ENCODE measurements at places on chromosomes 3 and 15.

GRCh38 chr15:100958326-100959065 lies 39.3 kb downstream of the LRRK1 start:
- H3K27me3 ChIP-seq, result no peaks in the 10 kb centered on the region
- H3K27ac ChIP-seq, result peak overlapping the region; percentile 71
- peak overlapping the region; percentile 64 for H3K4me3 ChIP-seq
- DNase-seq, result peak; percentile 53
- peaks cover 4% of the 10 kb centered on the region for H3K4me1 ChIP-seq

DNA sequence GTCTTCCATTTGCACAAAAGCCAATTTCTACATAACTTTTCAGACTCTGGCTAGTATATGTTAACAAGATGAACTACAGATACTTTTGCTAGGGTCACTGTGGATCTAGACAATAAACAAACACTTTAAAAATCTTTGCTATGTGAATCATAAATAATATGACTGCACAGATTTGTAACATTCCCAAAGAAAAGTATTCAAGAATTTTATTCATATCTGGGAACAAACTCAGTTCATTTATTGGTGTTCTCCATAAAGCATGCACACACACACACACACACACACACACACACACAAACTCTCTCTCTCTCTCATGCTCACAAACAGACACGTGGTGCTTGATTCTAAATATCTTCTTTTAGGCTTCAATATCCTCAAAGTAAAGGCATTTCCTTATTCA lies 18.8 kb upstream of the THRB start:
- H3K27me3 ChIP-seq, result no peaks in the 10 kb centered on the region
- H3K4me1 ChIP-seq, result no peaks in the 10 kb centered on the region
- H3K4me3 ChIP-seq, result no peak overlapping the region

- peak overlapping the region; percentile 41 for H3K27ac ChIP-seq
- H3K27me3 ChIP-seq, result no peaks in the 10 kb centered on the region
- peak; percentile 75 for DNase-seq
These were observed 103.0 kb downstream of the PGPEP1L start for GRCh38 chr15:98904544-98904943.

DNA sequence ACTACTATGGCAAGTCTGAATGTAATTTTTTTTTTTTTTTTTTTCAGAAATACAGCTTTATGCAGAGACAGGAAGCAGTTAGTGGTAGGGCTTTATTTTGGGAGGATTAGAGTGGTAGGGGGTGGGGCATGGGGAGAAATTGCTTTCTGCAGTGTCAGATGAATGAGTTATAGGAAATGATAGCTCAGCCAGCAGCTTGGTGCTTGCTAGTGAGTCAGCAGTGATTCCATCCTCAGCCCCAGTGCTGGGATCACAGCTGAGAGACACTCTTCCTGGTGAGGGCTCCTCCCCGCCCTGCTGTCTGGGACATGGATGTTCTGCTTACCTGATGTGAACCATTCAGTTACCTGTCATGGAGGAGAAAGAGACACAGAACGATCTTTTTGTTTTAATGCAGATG lies 39.6 kb downstream of the SEMA6D start:
- H3K4me3 ChIP-seq, result no peak overlapping the region
- H3K27me3 ChIP-seq, result no peaks in the 10 kb centered on the region
- H3K27ac ChIP-seq, result no peak overlapping the region
- H3K4me1 ChIP-seq, result peaks cover 2% of the 10 kb centered on the region
- DNase-seq, result peak; percentile 80
- no peaks in the 10 kb centered on the region for H3K36me3 ChIP-seq

DNA sequence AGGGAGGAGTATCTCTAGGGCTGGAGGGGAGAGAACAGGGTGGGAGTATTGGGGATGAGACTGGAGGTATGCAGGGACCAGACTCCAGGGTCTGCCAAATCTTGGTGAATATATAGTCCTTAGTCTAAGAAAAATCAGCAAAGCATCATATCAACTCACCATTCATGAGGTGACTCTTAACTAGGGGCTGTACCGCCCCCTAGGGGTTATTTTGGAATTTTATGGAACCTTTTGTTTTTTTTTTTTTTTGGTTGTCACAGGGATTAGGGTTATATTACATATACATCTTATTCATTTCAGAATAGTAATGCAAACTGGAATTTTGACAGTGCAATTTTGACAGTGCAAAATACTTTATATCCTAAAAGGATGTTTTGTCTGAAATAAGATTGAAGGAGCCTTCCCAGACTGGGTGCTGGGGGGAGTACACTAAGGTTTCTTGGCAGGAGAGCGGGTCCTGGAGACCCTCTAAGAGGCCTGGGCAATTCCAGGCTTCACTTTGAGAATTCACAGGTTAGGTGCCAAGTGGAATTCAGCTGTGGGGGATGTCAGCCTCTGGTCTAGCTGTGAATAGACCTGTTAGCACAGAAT lies 7.5 kb downstream of the CMTM7 start:
- no peak overlapping the region for H3K4me3 ChIP-seq
- H3K27ac ChIP-seq, result no peak overlapping the region
- H3K36me3 ChIP-seq, result no peaks in the 10 kb centered on the region
- peaks cover 10% of the 10 kb centered on the region for H3K4me1 ChIP-seq

DNA sequence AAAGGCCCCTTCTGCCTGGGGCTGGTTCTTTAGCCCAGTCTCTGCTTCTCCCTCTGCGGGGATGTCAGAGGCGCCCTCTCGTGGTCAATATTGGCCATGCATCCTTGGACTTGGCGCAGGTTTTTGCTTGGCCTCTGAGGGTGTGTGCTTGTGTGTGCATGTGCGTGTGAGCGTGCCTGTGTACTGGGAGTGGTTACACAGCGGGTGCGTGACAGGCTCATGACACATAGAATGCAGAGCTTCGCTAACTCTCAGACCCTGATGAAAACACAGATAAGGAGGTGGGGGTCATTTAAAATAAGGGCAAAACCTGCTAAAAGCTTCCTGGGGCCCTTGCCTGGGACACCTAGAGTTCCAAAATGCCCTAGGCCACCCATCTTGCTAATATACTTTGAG lies 160.9 kb downstream of the SMAD6 start:
- peak; percentile 92 for DNase-seq
- no peak overlapping the region for H3K4me3 ChIP-seq
- H3K27me3 ChIP-seq, result no peaks in the 10 kb centered on the region
- no peak overlapping the region for H3K27ac ChIP-seq
- H3K36me3 ChIP-seq, result peaks cover 68% of the 10 kb centered on the region

- DNase-seq, result no peak
- H3K27ac ChIP-seq, result no peak overlapping the region
- H3K27me3 ChIP-seq, result no peaks in the 10 kb centered on the region
These were observed 12.7 kb downstream of the HMCES start for GRCh38 chr3:129291236-129291886.

Data from mesenchymal stem cell (in vitro differentiated cells and primary cell).